ENCODE measurements at places on chromosomes 4 and X.

GRCh38 chr4:150381609-150382008 lies 200.3 kb upstream of the MAB21L2 start:
- DNase-seq: no peak

DNA sequence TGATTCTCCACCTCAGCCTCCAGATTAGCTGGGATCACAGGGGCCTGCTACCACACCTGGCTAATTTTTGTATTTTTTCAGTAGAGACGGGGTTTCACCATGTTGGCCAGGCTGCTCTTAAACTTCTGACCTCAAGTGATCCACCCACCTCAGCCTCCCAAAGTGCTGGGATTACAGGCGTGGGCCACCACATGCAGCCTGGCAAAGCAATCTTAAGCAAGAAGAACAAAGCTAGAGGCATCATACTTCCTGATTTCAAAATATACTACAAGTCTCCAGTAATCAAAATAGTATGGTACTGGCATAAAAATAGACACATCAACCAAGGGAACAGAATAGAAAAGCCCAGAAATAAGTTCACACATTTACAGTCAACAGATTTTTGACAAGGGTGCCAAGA lies 12.8 kb upstream of the F8A1 start:
- DNase-seq: no peak

- no peak for DNase-seq
These were observed 2.9 kb upstream of the BGN start for GRCh38 chrX:153491918-153492317.

DNA sequence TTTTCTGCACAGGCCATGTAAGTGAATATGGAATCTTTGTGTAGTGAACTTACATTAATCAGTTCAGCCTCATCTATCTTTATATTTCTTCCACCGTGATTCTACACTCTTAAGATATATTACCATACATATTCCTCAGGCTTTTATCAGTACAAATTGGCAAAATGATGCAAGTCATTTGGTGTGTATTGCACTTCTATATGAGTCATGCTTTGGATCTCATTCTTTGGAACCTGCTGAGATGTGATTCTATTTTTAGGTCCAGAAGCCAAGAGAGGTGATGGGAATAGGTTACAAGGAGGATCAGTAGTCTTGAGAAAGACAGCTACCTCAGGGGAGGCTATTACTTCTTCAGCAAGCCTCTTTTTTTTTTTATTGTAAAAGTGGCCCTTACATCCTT lies 204.4 kb downstream of the ZNF330 start:
- DNase-seq: no peak

DNA sequence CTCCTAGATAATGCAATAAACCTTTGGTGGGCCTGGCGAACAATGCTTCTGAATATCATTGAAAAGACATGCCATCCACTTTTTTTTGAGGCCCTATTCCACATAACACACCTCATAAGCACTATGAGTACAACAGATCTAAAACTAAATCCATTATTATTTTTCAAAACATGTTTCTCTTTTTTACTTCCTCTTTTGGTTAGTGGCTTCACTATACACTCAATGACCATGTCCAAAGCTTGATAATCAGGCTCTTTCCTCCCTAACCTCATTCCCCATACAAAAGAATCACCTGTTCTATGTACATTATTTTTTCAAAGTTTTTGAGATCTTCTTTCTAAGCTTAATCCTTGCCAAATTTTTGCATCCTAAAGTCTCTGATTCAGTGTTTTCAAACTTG lies 20.4 kb upstream of the NPY2R start:
- no peak for DNase-seq

- DNase-seq: no peak
These were observed 40.8 kb downstream of the LRBA start for GRCh38 chr4:150974252-150974640.

DNA sequence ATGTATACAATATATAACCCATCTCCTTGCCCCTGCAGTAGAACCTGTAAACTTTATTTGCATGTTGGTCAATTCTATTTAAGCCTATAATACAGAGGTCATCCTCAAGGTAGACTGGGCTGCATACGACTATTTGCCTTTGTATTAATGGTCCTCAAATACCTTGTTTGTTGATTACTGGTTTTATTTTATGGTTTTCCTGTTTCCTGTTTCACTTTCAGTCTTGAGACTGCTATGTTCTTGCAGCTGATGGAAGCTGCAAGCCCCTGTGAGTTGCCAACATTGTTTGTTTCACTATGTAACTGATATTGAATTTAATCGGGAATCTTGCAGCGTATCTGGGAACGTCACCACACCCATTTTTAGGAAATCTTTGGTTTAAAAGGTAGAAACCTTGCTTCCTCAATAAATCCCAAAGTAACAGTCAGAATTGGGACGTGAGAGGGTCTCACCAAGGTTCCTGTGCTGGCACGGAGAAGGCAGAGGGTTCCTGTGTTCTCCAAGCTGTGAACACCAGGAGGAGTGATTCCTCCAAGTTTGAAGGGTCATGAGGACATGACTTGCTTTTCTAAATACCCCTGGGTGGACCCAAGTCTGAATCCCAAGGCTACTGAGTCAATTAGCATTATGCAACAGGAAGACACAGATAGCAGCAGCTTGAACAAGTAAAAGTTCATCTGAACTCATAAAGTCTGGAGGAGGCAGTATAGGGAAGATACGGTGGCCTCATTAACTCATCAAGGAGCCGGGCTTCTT lies 110.6 kb upstream of the PNPLA4 start:
- no peak for DNase-seq
